Cerebellar cortex (tissue), 1 donor: ENCODE measurements at places on chromosomes 12 and 14.

DNA sequence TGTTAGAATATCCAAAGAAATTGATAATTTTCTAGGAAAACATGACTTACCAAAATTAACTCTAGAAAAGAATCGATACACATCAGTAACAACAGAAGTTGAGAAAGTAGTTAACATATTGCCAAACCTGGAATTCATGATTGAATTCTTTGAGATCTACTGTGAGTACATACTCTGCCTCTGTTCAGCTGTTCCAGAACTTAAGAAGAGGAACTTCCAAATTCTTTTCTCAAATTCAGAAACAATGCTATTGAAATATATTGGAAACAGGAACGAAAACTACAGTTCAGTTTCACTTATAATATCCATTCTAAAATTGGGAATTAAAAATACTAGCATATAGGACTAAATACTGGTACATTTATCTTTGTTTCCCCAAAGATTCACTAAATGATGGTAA lies 57.9 kb downstream of the MARK3 start:
- DNase-seq = no peak

DNA sequence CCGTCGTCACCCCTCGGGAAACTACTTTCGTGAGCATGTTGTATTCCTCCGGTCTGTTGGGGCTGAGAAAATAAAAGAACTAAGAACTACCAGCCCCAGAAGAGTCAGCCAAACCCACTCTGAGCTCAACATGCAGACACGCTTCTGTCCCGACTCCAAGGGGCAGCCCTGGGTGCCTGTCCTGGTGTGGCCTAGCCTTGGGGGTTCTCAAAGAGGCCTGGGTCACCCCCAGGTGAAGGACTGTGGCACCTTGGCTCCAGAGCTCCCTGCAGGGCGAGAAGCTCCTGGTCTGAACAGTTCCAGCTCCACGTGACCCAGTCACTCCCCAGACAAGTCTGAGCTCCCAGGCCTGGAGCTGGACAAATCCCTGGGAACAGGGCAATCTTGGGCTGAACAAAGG lies 87.0 kb downstream of the VWF start:
- no peak for DNase-seq

- DNase-seq = no peak
Measured at GRCh38 chr14:24965934-24966578, 83.9 kb downstream of the STXBP6 start.

DNA sequence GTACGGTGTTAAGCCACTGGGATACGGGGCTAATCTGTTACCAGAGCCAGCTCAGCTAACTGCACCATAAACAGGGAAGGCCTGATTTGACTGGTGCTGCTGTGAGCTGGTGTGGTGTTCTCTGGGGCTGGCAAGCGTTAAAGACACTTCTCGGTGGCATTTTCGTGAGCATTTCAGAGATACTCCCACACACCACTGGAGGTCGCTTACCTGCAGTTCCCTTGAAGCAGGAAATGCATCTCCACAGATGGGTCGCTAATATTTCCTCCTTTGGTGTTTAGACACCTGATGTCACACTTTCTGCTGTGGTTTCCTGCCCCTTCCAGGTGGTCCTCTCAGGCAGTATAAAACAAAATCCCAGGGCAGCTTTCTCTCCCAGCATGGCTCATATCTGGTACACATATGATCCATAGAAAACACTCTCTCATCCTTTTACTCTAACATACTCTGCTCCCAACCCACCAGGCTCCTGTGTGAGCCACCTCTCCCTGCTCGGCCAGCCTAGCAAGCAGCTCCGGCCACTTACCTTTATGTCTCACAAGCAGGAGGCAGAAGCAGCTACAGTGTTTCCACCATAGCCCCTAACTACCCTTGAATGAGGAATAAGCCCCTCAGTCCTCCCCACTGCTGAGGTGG lies 129.9 kb upstream of the GRIN2B start:
- peak; percentile 6 for DNase-seq

DNA sequence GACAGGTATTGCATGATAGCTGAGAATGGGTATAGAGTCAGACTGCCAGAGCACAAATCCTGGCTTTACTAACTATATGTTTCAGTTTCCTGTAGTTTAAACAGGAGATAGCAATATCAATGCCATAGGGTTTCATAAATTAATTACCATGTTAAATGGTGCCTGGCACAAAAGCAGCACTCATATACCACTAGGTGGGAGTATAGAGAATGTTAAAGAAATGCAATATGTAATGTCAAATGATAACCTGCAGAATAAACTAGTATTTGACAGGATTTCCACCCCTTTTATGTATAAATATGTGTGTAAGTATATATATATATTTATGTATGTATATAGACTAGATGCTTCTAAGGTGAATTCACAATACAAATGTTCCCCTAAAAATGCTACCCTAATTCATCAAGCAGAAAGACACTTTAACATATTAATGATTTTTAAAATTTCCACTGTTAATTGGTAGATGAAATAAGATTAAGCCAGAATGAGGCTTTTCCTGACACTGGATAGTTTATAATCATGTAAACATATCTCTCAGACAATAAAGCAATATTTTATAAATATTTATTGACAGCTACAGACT lies 8.6 kb downstream of the WDR89 start:
- no peak for DNase-seq

- DNase-seq = no peak
Measured at GRCh38 chr12:47896633-47897032, 8.2 kb downstream of the VDR start.

GRCh38 chr14:49849213-49849847 lies 3.3 kb downstream of the NEMF start:
- DNase-seq = no peak

GRCh38 chr14:20415782-20416206 lies 2.5 kb upstream of the TEP1 start:
- DNase-seq = peak; percentile 88

GRCh38 chr12:121061831-121062230 lies 22.8 kb upstream of the OASL start:
- peak; percentile 77 for DNase-seq

GRCh38 chr14:76514213-76514998 lies 138.5 kb downstream of the ESRRB start:
- peak; percentile 9 for DNase-seq

- peak; percentile 53 for DNase-seq
Measured at GRCh38 chr12:54173066-54173726, 15.6 kb downstream of the SMUG1 start.

DNA sequence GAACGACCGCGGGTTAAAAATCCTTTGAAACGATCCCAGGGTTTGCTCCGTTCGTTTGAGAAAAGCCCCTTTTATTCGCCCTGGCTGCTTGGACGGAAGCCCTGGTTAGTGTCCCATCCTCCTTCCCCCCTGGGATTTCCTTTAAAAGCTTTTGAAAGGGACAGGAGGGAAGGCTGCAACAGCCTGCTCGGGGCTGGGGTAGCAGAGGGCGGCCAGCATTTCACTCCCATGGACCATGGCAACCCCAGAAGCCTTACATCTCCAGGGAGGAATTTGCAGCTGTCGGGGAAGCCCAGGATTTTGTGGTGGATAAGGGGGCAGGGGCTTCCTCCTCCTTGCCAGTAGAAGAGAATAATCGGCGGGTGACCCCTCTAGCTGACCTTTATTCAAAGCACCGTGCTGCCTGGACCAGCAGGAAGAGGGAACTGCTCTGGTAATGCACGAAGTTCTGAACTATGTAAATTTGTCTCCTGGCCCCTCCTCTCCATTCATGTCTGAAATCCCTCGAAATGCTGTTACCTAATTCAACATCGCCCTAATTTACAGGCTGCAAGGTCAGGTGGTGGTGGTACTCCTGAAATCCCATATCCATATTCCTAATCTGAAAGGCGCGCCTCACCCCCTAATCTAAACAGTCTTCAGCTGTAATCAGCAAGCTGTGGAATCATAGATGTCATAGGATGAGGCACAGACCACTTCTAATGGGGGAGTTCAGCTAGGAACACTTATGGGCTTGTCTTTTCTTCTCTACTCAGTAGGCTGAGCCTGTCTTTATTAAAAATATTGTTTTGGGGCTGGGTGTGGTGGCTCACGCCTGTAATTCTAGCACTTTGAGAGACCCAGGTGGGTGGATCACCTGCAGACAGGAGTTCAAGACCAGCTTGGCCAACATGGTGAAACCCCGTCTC lies 1.0 kb upstream of the CLIP1 start:
- peak; percentile 68 for DNase-seq

DNA sequence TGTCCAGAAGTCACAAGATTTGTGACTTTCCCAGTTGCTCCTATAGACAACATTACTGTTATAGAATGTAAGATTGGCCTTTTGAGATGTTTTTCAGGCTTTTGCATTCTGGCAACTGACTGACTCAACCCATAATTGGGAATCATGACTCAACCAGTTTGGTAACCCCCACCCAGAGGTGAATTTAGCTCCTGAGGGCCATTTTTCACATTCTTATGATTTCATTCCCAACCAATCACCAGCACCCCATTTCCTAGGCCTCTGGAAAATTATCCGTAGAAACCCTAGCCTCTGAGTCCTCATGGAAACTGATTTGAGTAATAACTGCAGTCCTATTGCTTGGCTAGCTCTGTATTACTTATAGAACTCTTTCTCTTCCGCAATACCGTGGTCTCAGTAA lies 626.0 kb upstream of the SEL1L start:
- no peak for DNase-seq

GRCh38 chr12:46470975-46471374 lies 98.4 kb upstream of the SLC38A2 start:
- DNase-seq = no peak

DNA sequence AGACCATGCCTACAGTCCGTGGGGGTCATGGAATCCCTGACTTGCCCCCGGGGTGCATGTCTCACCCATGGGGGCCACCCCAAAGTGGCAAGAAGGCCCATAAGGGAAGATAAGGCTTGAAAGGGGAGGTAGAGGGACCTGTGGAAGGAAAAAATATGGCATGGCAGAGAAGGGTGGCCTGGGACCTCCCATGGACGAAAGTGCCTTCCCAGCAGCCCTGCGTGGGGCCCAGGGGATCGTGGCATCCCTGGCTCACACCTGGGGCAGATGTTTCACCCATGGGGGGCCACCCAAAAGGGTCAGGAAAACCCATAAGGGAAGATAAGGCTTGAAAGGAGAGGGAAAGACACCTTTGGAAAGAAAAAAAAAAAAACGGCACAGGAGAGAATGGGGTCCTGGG lies 264.6 kb downstream of the ALG10 start:
- no peak for DNase-seq
